ENCODE measurements at places on chromosomes 1 and 21. TPM values are rescaled to one million over a fixed set of nuclear protein-coding genes. Genes with fewer than 3 reads are reported as not detected.
A peak's percentile ranks its signal among the peaks of the same experiment; 100 is the strongest.

GRCh38 chr1:176196728-176197127 is 10.4 kb downstream of the COP1 start:
- H3K27ac ChIP-seq = no peak overlapping the region
- no peaks in the 10 kb centered on the region for H3K36me3 ChIP-seq
- H3K4me3 ChIP-seq = no peak overlapping the region

DNA sequence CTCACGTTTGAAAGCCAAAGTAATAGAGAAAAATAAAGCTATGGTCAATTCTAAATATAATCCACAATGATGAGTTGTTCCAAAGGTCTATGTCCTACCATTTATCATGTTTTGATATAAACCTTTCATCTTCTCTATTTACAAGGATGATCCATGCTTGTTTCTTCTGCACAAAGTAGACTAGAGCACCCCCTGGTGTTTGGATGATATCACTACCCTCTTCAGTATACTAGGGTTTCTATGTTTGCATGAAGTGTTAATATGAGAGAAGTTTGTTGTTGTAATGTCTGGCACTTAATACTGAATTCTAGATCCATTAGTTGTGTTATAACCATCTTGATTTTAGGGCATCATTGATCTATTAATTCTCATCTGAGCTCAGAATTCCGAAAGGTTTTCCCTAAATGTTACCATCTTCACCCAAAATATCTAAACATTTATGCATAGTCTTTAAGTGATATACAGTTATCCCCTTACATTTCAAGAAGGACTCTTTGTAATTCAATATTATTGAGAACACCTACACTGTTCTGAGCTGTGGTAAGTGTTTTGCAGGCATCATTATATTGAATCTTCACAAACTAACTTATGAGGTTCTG is 21.1 kb downstream of the CLDN8 start:
- DNase-seq = no peak
- H3K27ac ChIP-seq = no peak overlapping the region
- no peaks in the 10 kb centered on the region for H3K27me3 ChIP-seq
- no peak overlapping the region for H3K4me3 ChIP-seq
- H3K4me1 ChIP-seq = no peaks in the 10 kb centered on the region

DNA sequence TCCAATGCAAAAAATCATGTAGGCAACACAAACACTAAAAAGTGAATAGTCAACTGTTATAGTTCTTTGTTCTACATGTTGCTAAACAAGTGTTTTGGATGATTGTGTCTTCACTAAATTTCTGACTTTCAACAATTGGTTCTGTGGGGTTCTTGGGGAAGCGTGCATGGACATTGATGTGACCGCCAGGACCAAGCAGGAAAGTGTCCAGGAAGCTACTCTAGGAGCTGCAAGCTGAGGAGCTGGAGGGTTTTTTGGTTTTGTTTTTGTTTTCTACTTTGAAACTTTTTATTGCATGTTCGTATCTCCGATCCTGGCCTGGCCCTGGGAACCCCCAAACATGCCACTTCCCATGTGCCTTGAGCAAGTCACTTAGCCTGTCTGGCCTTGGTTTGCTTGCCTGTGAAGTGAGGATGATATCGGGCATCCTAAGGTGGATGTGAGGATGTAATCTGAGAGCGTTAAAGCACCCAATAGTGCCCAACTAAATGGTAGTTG is 8.0 kb downstream of the TMPRSS3 start:
- peak overlapping the region; percentile 38 for H3K27ac ChIP-seq
- H3K4me3 ChIP-seq = no peak overlapping the region
- no peaks in the 10 kb centered on the region for H3K27me3 ChIP-seq
- H3K4me1 ChIP-seq = peaks cover 57% of the 10 kb centered on the region
- no peak for DNase-seq

REN gene
- total RNA-seq = not detected

- H3K27me3 ChIP-seq = no peaks in the 10 kb centered on the region
- peak overlapping the region; percentile 82 for H3K27ac ChIP-seq
- peak overlapping the region; percentile 98 for H3K4me3 ChIP-seq
- no peaks in the 10 kb centered on the region for H3K4me1 ChIP-seq
- peak; percentile 15 for DNase-seq
These were observed 865 bp downstream of the ADPRS start for GRCh38 chr1:36089393-36090121.
